Karpas-422 (cell line): ENCODE measurements at places on chromosomes 2 and 18. TPM values are rescaled to one million over a fixed set of nuclear protein-coding genes. Genes with fewer than 3 reads are reported as not detected.

Gene MOGAT1
- not detected in 2 replicates for total RNA-seq

Gene FOXI3
- not detected in 2 replicates for total RNA-seq

Gene ZNF519
- total RNA-seq, result 6.5 and 29.0 TPM in 2 replicates

Gene ITPRIPL1
- total RNA-seq, result 12.4 and 21.2 TPM in 2 replicates

Gene LIPG
- total RNA-seq, result not detected in 2 replicates

Gene TBR1
- 0.15 TPM in 1 of 2 replicates, not detected in the other for total RNA-seq

Gene GCA
- total RNA-seq, result 0.11 TPM in 1 of 2 replicates, not detected in the other

Gene SALL3
- not detected in 2 replicates for total RNA-seq

Gene IL1A
- total RNA-seq, result 0.15 TPM in 1 of 2 replicates, not detected in the other

Gene SPR
- total RNA-seq, result 1.6 TPM in 1 of 2 replicates, not detected in the other

Gene SRD5A2
- 0.04 TPM in 2 replicates for total RNA-seq

Gene PFN4
- total RNA-seq, result 2.1 TPM in 1 of 2 replicates, not detected in the other

Gene CAPN14
- 2.0 and 2.6 TPM in 2 replicates for total RNA-seq

Gene DCTN1
- 95.0 and 96.4 TPM in 2 replicates for total RNA-seq

Gene CROCC2
- not detected in 2 replicates for total RNA-seq

Gene KCNF1
- not detected in 2 replicates for total RNA-seq

Gene SLC14A1
- 1.1 TPM in 1 of 2 replicates, not detected in the other for total RNA-seq

Gene IL36G
- total RNA-seq, result not detected in 2 replicates

Gene RFTN2
- total RNA-seq, result not detected in 2 replicates

Gene NR4A2
- total RNA-seq, result 0.40 TPM in 1 of 2 replicates, not detected in the other

Gene FEV
- total RNA-seq, result not detected in 2 replicates
